Stimulated activated CD8-positive, alpha-beta memory T cell treated with anti-CD3 and anti-CD28 coated beads, Interleukin-7, amount 100 ng/mL, for 1 hour (primary cell): ENCODE measurements at places on chromosomes 3 and 15.

DNA sequence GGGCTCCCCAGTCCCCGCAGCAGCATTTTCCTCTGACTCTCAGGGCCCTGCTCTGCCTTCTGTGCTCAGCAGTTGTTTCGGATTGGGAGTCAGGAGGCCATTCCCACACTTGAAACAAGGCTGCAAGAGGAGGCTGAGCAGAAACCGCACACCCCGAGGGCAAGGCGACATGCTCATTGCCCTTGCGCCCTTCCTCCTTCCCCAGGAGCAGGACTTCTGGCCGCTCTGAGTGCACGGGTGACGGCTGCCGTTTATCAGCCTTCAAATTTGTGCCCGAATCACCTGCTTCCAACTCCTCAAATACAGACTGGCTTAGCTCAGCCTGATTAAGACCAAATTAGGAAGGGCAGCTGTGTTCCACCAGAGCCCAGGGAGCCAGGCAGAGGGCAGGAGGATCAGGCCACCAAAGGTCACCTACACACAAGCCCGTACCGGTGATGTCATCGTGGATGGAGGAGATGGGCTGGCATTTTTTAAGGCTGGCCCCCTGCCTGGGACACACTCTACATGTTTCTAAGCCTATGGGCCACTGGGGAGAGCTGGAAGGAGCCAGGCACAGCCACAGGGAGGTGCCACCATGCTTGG, 38.1 kb downstream of the TM2D3 start:
- no peak for DNase-seq

- peak; percentile 40 for DNase-seq
These were observed 21.9 kb downstream of the HCN4 start for GRCh38 chr15:73346735-73347312.

GRCh38 chr3:11545186-11545851, 98.4 kb downstream of the VGLL4 start:
- no peak for DNase-seq

- no peak for DNase-seq
These were observed 68.8 kb downstream of the ANXA2 start for GRCh38 chr15:60328852-60329443.

GRCh38 chr3:94331831-94332230, 269.0 kb downstream of the NSUN3 start:
- DNase-seq = no peak

GRCh38 chr3:192054881-192055280, 593.9 kb downstream of the PYDC2 start:
- DNase-seq = no peak

DNA sequence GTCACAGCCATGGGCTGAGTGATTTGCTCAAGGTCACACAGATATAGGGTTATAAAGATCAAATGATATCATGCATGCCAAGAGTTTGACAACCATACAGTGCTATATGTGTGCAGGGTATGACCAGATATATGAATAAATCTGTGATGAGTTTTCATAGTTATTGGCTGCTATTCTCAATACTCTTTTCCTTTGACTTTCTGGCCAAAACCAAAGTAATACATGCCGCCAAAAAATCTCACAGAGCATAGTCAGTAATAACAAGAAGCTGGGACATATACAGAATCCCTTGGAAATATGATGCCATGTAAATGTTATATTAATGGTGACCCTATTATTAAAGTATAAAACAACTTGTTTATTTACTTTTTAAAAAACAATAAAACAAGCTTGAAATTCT, 11.6 kb upstream of the TSC22D2 start:
- DNase-seq = no peak
